ENCODE measurements at places on chromosomes 3 and 15.

- DNase-seq: no peak
Observed at GRCh38 chr3:121529308-121529707, 16.5 kb downstream of the POLQ start.

DNA sequence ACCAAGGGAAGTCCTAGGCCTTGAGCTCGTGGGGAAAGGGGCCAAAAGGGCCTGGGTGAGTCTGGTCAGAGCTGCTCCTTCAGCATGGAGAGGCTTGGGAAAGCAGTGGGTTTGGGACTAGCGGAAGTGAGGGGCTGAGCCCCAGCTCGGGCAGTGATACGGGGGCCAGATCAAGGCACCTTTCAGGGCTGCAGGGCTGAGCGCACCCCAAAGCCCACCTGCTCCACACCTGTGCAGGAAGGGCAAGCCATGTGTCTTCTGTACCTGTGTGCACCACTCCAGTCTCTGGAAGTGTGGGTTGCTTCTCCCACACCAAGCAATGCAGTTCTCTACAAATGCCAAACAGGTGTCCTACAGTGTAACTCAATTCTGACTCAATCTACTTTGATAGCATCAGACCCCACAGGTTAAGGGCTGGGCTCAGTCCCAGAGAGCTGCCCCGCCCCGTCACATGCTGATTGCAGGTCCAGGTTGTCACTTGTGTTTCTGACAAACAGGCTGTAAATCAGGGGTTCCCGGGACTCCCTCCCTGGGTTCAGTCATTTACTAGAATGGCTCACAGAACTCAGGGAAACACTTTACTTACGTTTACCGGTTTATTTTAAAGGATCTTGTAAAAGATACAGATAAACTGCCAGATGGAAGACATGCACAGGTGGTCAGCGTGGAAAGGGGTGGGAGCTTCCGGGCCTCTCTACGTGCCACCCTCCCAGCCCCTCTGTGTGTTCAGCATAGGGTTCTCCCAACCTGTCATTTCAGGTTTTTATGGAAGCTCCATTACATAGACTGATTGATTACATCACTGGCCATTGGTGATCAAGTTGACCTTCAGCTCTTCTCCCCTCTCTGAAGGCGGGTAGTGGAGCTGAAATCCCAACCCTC lies 28.8 kb upstream of the KLF13 start:
- DNase-seq: no peak

DNA sequence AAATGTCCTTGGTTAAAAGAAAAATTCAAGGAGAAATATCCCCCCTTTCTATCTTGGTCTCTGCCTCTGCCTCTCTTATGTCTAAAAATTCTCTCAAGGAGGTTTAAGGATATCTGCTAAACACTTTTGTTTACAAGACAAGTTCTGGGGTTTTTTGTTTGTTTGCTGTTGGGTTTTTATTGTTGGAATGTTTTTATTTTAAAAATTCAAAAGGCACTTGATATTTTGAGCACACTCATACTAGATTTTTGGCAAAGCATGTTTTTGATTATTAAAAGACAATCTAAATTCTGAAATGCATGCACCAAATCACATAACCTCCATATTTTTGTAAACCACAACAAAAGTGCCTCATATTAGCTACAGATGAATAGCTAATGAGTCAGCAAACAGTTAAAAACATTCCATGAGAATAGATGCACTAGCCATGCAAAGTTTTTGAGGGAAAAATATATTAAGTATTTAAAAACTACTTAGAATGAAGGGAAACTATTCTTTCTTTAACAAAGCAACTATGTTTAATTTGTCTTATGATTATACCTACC lies 84.6 kb downstream of the ZBTB20 start:
- DNase-seq: no peak

- DNase-seq: peak; percentile 45
Observed at GRCh38 chr15:92097474-92098178, 244.1 kb downstream of the SLCO3A1 start.

DNA sequence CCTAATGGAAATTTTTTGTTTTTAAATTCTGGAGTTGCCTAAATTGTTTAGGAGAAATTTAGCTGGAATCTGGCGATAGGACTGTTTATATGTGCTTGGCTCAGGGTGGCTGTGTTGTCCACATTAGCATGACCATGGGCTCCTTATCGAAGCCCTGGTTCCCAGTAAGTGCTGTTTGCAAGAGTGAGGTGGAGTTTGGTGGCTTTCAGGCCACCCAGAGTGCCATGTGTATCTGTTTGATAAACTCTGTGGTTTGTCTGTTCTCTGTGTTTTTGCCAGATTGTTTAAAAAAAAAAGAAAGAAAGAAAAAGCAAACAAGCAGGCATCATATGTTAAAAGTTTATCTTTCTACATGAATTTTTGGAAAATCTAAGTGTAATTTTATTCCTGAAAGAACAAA lies 51.5 kb downstream of the PLCL2 start:
- DNase-seq: peak; percentile 37

GRCh38 chr15:93305306-93305705 lies 216.3 kb upstream of the RGMA start:
- DNase-seq: no peak
